Endothelial cell (in vitro differentiated cells): ENCODE measurements at places on chromosomes 2 and 18.

DNA sequence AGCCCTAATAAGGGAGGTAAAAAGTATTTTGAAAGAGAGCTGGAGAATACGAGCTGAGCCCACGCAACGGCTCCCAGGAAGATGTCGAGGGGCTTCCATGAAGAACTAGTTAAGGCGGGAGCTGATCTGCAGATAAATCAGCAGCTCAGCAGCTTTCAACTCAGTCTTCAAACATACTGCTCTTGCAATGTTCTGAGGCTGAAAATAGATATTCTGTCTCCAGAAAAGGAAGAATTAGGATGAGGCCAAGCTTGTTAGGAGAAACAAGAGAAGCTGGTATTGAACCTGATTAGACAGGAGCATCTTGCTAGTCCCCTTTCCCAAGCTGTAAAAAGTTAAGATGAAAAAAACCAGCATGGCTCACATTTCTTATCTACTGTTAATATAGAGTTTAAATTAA, 91.1 kb downstream of the AFF3 start:
- DNase-seq: no peak
- H3K27ac ChIP-seq: no peak overlapping the region
- no peaks in the 10 kb centered on the region for H3K36me3 ChIP-seq
- H3K4me1 ChIP-seq: peaks cover 2% of the 10 kb centered on the region

DNA sequence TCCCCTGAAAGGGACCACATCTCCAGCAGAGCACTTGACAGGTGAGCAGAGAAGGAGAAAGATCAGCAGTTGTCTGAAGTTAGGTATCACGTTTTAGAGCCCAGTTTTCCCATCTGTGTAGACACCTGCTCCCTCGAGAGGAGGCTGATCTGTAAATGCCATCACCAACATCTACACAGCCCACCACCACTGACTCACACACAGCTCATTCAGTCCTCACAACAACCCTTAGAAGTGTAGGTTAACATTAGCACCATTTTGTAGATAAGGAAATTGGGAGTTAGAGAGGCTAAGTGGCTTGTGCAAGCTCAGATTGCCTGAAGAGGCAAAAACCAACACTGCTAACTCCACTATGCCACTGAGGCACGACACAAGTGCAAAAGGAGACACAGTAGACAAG, 37.2 kb upstream of the STAT1 start:
- peaks cover 2% of the 10 kb centered on the region for H3K27me3 ChIP-seq
- DNase-seq: no peak
- no peak overlapping the region for H3K4me3 ChIP-seq

DNA sequence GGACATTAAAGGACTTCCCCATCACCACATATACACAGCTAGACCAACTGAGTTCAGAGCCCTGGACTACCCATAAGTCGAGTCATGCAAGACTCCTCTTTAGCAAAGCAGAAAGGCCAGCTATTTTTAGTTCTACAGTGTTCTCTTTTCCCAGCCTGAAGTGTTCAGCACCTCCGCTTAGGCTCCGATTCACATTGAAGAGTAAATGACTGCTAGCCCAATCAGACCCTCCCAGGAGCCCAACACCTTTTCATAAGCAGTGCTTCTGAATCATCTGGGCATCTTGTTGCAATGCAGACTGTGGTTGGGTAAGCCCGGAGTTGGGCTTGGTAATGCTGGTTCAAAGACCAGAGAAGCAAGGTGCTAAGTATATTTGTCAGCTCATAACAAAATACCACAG, 138.6 kb upstream of the MSH6 start:
- no peaks in the 10 kb centered on the region for H3K4me1 ChIP-seq
- H3K36me3 ChIP-seq: peaks cover 5% of the 10 kb centered on the region
- H3K4me3 ChIP-seq: no peak overlapping the region
- H3K27me3 ChIP-seq: peaks cover 7% of the 10 kb centered on the region
- no peak overlapping the region for H3K27ac ChIP-seq

DNA sequence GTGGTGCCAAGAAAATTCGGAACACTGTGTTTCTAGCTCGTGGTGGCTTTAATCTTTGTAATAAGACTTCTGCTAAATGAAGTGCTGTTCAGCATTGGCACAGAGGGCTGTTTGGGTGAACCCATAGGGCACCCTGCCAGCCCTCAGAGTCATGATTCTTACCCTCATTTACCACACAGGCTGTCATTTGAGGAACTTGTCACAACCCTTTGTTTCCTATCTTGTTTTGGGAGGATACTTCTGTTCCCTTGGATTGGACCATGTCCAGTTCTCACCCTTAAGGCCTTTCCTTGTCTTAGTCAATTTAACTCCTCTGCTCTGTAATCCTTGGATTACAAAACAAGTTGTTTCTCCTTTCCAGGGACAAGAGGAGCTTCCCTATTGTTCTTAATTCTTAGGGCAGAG, 225.7 kb downstream of the MTX2 start:
- DNase-seq: no peak
- no peaks in the 10 kb centered on the region for H3K36me3 ChIP-seq

- no peaks in the 10 kb centered on the region for H3K36me3 ChIP-seq
- peaks cover 6% of the 10 kb centered on the region for H3K4me1 ChIP-seq
Observed at GRCh38 chr2:52391621-52392020, 1359.7 kb upstream of the NRXN1 start.

GRCh38 chr2:13652531-13653313, 936.0 kb downstream of the TRIB2 start:
- DNase-seq: no peak
- H3K4me3 ChIP-seq: no peak overlapping the region

- DNase-seq: no peak
- no peak overlapping the region for H3K4me3 ChIP-seq
- peaks cover 53% of the 10 kb centered on the region for H3K27me3 ChIP-seq
- peaks cover 11% of the 10 kb centered on the region for H3K4me1 ChIP-seq
Observed at GRCh38 chr18:78973357-78974083, 6.1 kb upstream of the SALL3 start.

GRCh38 chr2:226475650-226476049, 324.0 kb downstream of the IRS1 start:
- no peak overlapping the region for H3K27ac ChIP-seq
- no peak overlapping the region for H3K4me3 ChIP-seq
- H3K27me3 ChIP-seq: peaks cover 3% of the 10 kb centered on the region
- DNase-seq: no peak
- no peaks in the 10 kb centered on the region for H3K36me3 ChIP-seq

GRCh38 chr2:144701259-144701658, 181.3 kb upstream of the ZEB2 start:
- peaks cover 1% of the 10 kb centered on the region for H3K27me3 ChIP-seq
- no peaks in the 10 kb centered on the region for H3K36me3 ChIP-seq
- no peak for DNase-seq
- H3K4me1 ChIP-seq: no peaks in the 10 kb centered on the region
- H3K4me3 ChIP-seq: no peak overlapping the region

- no peak overlapping the region for H3K4me3 ChIP-seq
- no peaks in the 10 kb centered on the region for H3K27me3 ChIP-seq
- DNase-seq: peak; percentile 86
- no peak overlapping the region for H3K27ac ChIP-seq
- peaks cover 2% of the 10 kb centered on the region for H3K36me3 ChIP-seq
Observed at GRCh38 chr2:38508311-38509039, 94.3 kb downstream of the HNRNPLL start.

DNA sequence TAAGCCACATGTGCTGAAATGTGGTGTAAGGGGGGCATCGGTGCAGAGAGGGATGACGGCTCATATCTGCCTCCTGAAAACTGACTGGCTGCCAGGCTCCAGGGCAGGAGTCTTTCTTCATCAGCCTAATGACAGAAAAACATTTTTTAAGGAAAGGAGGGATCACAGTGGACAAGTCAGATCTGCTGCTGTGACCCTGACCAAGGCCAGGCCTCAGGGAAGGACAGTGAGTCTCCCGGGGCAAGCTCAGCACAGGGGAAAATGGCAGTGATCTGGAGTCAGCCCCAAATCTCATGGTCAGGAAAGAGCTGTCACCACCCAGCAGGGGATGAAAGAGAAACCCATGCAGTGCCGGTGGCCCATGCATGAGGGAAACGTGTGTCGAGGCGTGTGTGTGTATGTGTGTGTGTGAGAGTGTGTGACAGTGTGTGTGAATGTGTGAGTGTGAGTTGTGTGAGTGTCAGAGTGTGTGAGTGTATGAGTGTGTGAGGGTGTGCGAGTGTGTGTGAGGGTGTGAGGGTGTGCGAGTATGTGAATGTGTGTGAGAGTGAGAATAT, 134.5 kb downstream of the INHBB start:
- no peak for DNase-seq
- no peak overlapping the region for H3K4me3 ChIP-seq
- peaks cover 11% of the 10 kb centered on the region for H3K27me3 ChIP-seq
- peaks cover 3% of the 10 kb centered on the region for H3K4me1 ChIP-seq
- H3K36me3 ChIP-seq: peaks cover 4% of the 10 kb centered on the region
- no peak overlapping the region for H3K27ac ChIP-seq

DNA sequence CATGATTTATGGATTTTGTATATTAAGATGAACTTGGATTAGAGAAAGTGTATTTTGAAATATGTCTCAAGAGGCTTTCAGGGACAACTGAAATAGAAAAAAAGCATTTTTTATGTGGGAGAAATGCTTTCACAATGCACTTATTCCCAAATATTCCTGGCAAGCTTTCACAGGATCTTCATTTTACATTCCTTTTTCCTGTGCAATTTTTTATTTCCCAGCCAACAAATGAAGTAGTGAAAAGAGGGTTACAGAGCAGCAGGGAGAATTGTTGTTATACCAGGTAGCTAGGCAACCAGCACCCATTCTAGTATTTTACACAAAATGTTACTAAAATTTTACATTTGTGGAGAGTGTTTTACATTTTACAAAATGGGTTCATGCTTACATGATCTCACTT, 167.0 kb upstream of the RPRM start:
- no peaks in the 10 kb centered on the region for H3K4me1 ChIP-seq
- no peak overlapping the region for H3K4me3 ChIP-seq
- H3K27me3 ChIP-seq: no peaks in the 10 kb centered on the region
- DNase-seq: no peak
- H3K27ac ChIP-seq: no peak overlapping the region
- H3K36me3 ChIP-seq: no peaks in the 10 kb centered on the region

- no peaks in the 10 kb centered on the region for H3K4me1 ChIP-seq
- peak; percentile 69 for DNase-seq
- peak overlapping the region; percentile 28 for H3K4me3 ChIP-seq
- H3K27me3 ChIP-seq: peaks cover 6% of the 10 kb centered on the region
Observed at GRCh38 chr2:38528008-38528442, 74.7 kb downstream of the HNRNPLL start.

DNA sequence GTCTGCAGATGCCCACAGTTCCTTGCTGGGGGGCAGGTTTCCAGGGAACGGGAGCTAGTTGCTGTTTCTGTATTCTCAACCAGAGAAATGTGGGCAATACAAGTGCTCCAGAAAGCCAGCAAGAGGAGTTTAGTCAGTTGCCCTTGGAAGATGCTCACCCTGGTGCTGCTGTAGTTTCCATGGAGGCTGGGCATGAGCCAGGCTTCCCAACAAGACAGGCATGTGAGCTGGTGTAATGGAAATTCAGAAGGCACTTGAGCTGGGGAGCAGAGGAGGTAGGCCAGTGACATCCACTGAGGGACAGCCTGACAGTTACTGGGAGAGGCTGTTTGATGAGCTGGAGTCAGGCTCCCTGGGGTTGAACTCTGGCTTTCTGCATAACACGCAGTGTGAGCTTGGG, 7.7 kb downstream of the HK2 start:
- H3K4me1 ChIP-seq: peaks cover 62% of the 10 kb centered on the region
- H3K4me3 ChIP-seq: no peak overlapping the region
- H3K27me3 ChIP-seq: peaks cover 11% of the 10 kb centered on the region
- peaks cover 4% of the 10 kb centered on the region for H3K36me3 ChIP-seq
- H3K27ac ChIP-seq: peak overlapping the region; percentile 48
- DNase-seq: no peak

DNA sequence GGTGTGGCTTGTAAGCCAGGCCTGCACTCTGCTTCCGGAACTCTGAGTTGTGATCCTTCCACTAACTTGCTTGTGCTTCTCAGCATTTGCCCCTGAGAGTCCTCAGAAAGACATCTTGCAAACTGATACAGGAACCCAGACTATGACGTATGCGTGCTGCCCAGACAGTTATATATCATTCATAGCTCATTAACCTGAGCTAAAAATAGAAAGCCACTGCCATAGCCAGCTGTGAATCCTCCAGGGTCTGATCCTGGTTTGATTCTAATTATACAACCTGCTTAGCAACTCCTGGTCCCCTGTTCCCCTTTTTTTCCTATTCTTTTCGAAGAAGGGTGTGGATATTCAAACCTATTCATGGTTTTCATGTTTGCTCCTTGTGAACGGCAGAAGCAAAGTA, 63.7 kb downstream of the MARCHF4 start:
- no peak overlapping the region for H3K27ac ChIP-seq
- peaks cover 13% of the 10 kb centered on the region for H3K4me1 ChIP-seq
- H3K36me3 ChIP-seq: no peaks in the 10 kb centered on the region
- H3K4me3 ChIP-seq: no peak overlapping the region
- DNase-seq: no peak

DNA sequence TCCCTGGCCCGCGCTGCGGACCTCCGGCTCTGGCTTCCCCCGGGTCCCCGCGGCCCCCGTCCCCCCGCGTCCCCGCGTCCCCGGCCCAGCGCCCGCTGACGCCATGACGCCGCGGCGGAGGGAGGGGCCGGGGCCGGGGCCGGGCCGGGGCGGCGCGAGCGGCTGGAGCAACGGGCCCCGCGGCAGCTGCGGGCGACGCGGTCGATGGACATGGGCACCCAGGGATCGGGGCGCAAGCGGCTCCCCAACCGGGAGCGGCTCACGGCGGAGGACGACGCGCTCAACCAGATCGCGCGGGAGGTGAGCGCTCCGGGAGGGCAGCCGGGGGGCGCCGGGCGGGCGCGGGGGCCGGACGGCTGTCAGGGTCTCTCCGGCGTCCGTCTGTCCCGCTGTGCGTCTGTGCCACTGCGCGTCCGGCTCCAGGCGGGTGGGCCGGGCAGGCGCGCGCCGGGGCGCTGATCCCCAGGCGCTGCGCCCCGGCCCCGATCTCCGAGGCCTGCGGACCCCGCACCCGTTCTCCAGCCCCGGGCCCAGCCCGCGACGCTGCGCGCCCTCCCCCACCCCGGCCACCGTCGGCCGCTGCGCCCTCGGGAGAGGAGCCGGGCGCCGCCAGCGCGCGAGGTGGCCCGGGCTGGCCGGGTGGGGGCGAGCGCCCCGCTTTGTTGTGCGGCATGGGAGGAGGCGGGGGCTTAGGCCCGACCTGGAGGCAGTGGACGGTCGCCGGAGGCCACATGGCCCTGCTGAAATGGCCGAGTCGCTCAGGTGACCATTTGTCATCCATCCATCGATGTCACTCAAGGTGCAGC, at the start of gene LRRFIP1:
TSS of gene LRRFIP1 (plus strand) at position 147 of the 806 bp plus-strand sequence. CDS start at position 205, 58 bp downstream.
- H3K27me3 ChIP-seq: peaks cover 16% of the 10 kb centered on the region
- H3K36me3 ChIP-seq: peaks cover 14% of the 10 kb centered on the region
- peaks cover 35% of the 10 kb centered on the region for H3K4me1 ChIP-seq
- H3K4me3 ChIP-seq: peak within 1 kb of the TSS; percentile 90
- peak; percentile 29 for DNase-seq
- H3K27ac ChIP-seq: peak within 1 kb of the TSS; percentile 48

- H3K27me3 ChIP-seq: no peaks in the 10 kb centered on the region
- no peak for DNase-seq
- H3K36me3 ChIP-seq: no peaks in the 10 kb centered on the region
- no peak overlapping the region for H3K4me3 ChIP-seq
Observed at GRCh38 chr2:8162552-8162951, 519.3 kb upstream of the ID2 start.

GRCh38 chr2:139885921-139886498, 1105.8 kb upstream of the NXPH2 start:
- H3K27me3 ChIP-seq: no peaks in the 10 kb centered on the region
- H3K4me1 ChIP-seq: no peaks in the 10 kb centered on the region
- DNase-seq: no peak

GRCh38 chr2:16561676-16562075, 104.0 kb downstream of the CYRIA start:
- no peaks in the 10 kb centered on the region for H3K4me1 ChIP-seq
- H3K36me3 ChIP-seq: peaks cover 35% of the 10 kb centered on the region
- no peak overlapping the region for H3K27ac ChIP-seq
- H3K4me3 ChIP-seq: no peak overlapping the region
- H3K27me3 ChIP-seq: peaks cover 2% of the 10 kb centered on the region
